ENCODE measurements at places on chromosomes 4 and X. TPM values are rescaled to one million over a fixed set of nuclear protein-coding genes. Genes with fewer than 3 reads are reported as not detected.

The XAGE1A gene
- total RNA-seq = not detected

The C4orf50 gene
- not detected for total RNA-seq

The RTL5 gene
- 2.1 TPM for total RNA-seq

The FAM9C gene
- not detected for total RNA-seq

The SPATA18 gene
- 4.6 TPM for total RNA-seq

The CLTRN gene
- total RNA-seq = not detected

The MAGEA9B gene
- total RNA-seq = not detected

The GCNA gene
- 2.3 TPM for total RNA-seq

The SYTL5 gene
- not detected for total RNA-seq

The GPRIN3 gene
- 2.2 TPM for total RNA-seq

The GUCY1A1 gene
- 7.5 TPM for total RNA-seq

The GK2 gene
- total RNA-seq = not detected

The NUP62CL gene
- total RNA-seq = not detected

The EPGN gene
- not detected for total RNA-seq

The LINC00632 gene
- 12.7 TPM for total RNA-seq

The TRIM60 gene
- not detected for total RNA-seq

GRCh38 chrX:130139474-130140201 is 26.0 kb downstream of the AIFM1 start:
- DNase-seq = peak; percentile 29

- DNase-seq = no peak
Observed at GRCh38 chr4:67580577-67580976, 22.1 kb downstream of the STAP1 start.

- peak; percentile 65 for DNase-seq
Observed at GRCh38 chr4:122716825-122717448, 15.6 kb upstream of the BBS12 start.

DNA sequence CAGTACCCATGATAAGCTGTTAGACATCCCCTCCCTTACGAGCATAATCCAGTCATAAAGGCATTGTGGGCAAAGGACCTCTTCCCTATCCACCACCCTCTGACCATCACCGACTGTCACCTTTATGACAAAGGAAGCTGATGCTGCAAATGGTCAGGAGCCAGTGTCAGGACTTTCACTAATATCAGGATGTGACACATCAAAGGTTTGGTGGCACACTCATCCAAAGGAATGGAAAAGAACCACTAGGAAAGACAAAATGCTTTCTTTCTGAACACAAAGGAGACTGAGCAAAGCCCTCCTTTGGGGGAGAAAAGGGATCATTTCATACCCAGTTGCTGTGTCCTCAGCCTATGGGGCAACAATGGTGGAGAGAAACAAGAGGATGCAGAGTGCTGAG is 66.9 kb upstream of the PROM1 start:
- DNase-seq = no peak

GRCh38 chr4:38413524-38414341 is 250.3 kb upstream of the KLF3 start:
- DNase-seq = peak; percentile 3

GRCh38 chrX:10282490-10282889 is 125.7 kb downstream of the CLCN4 start:
- no peak for DNase-seq

GRCh38 chrX:4850312-4850711 is 1136.9 kb upstream of the PRKX start:
- no peak for DNase-seq

DNA sequence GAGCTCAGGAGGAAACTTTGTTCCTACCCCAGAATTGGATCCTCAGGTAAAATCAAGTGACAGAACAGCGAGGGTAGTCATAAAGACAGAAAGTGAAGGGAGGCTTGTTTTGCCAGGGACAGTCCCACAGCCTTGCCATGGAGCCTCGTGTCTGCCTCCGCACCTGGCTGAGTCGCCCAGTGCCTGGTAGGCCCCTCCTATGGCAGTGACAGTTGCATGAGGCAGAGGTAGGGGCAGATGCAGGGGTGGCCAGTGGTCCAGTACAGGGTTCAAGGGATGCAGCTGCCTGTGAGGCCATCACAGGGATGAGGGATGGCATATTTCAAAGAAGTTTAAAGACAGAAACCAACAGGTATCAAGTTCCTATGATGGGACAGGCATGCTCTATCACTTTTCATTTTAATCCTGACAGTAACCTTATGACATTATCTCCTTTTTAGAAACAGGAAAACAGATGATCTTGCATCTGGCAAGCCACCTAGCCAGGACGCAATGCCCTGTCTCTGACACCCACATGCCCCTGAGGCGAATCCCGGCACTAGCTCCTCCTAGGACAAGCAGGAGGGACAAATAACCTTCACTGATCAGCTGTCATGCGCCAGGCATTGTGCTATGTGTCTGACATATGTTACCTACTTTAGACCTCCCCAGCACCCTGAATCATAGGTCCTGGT is 127.4 kb upstream of the ENPP6 start:
- DNase-seq = no peak

DNA sequence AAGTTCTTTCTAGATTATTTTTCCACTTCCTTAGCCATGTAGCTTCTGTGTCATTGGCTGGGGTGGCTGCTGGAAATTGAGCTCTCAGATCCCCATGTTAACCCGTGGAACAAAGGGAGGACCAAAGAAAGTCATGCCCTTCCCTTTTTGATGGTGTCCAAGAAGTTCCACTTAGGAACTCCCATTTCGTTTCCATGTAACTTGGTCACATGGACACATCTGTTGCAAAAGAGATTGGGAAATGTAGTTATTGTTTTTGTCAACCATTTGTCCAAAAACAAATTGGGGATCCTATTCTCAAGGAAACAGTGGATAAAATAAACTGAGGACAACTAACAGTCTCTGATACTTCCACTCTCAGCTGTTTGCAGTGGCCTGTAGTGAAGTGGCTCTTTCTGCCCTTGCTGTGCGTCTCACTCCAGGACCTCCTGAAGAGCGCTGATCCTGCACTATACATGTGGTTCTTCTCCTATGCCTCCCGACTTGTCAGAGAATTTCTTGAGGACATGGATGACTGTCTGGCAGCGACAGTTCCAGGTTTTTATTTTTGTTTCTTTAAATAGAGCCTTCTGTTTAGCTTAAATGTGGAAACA is 125.3 kb upstream of the LNX1 start:
- DNase-seq = no peak

DNA sequence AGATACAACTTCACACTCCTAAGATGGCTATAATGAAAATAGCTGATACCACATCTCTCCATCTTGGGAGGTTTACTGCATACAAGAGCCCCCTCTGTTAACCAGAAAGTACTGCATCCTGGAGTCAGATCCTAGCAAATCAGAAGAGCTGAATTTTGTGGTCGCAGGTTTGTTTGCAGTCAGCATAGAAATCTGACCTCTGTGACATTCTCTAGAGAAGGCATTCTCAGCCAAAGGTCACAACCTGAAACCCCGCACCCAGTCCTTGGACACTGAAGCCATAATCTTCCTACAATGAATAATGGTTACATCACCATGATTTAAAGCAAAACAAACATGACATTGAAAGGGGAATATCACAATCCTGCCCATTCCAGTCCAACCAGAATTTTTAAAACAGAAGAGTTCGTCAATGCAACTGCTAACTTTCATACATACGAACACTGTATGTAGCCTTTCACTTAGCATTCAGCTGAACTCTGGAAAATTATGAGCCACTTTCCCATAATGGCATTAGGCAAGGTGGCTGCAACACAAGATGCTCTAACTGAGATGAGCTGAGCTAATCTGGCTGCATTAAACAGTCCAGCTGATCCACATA is 17.6 kb downstream of the HS6ST2 start:
- DNase-seq = no peak

GRCh38 chr4:155705664-155706063 is 39.0 kb downstream of the GUCY1A1 start:
- DNase-seq = peak; percentile 62

GRCh38 chr4:77342170-77342810 is 185.3 kb downstream of the CCNG2 start:
- no peak for DNase-seq

- no peak for DNase-seq
Observed at GRCh38 chrX:42495139-42495538, 282.8 kb downstream of the PPP1R2C start.

- DNase-seq = peak; percentile 29
Observed at GRCh38 chr4:98996056-98996764, 689 bp downstream of the METAP1 start.

DNA sequence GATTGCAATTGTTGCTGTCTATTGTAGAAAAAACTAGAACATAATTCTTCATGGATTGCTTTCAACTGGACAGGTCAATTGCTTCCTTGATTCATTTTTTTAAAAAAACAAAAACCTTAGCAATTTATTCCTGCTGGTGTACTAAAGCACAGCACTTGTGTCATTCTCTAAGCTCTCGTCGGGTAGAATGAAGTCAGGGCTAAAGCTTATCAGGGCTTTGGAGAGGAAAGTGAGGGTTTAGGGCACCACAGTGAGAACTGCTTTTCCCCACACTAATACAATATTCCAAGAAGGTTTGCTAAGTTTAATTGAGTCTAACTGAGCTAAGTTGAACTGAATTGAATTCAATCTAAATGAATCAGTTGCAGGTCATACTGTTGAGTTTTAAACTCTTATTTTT is 76.4 kb upstream of the TLR3 start:
- DNase-seq = no peak

DNA sequence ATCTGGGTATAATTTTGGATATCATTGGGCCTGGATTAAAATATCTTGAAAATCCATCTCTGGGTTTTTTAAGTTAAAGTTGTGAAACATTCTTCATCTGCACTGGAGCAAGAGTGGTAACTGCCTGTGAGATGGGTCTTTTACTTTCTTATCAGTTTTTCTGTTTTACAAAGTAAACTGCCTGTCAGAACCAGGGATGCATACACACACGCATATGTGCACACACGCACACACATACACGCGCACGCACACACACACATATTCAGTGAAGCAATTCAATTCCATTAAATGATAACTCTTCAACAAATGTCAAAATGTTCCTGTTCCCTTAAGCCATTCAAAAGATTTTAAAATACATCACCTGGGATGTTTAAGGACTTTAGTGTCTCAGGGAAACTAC is 515.8 kb downstream of the INPP4B start:
- DNase-seq = no peak

GRCh38 chr4:110224142-110224541 is 25.7 kb upstream of the ELOVL6 start:
- DNase-seq = no peak

DNA sequence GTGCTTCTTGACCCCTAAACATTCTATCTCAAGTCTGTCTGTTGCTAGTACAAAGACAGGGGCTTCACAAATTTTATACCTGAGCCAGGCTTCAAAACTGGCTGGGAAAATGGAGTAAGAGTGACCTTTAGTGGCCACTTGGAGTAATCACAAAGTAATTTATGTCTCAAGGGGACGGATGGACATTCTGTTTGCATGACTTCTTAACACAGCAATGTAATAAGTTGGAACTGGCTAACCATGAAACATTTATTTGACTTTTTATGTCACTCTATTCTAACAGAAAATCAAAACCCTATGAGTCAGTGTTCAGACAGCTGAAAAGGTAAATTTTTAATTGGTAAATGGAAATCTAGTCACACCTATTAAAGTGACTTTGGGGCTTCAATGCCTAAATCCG is 600.6 kb downstream of the ANKRD50 start:
- peak; percentile 84 for DNase-seq

- no peak for DNase-seq
Observed at GRCh38 chrX:29813174-29813573, 402.2 kb upstream of the MAGEB2 start.

- no peak for DNase-seq
Observed at GRCh38 chrX:116239944-116240840, 69.6 kb downstream of the AGTR2 start.

DNA sequence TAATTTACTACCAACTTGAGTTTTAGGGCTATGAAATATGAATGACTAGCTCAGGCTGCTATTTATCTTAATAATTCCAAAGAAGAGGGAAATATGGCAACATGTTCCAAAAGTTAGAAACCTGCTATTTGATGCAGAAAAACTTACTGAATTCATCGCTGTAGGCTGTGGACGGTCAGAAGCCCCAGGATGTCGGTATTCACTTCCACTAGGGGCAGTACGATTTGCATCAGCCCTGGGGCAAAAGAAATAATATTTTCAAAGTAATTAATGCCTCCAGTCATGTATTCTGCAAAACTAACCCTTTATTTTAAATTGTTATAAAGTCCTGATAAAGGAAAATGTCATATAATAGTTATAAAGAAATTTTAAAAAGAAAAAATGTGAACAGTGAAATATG is 4.5 kb downstream of the PLRG1 start:
- DNase-seq = no peak

DNA sequence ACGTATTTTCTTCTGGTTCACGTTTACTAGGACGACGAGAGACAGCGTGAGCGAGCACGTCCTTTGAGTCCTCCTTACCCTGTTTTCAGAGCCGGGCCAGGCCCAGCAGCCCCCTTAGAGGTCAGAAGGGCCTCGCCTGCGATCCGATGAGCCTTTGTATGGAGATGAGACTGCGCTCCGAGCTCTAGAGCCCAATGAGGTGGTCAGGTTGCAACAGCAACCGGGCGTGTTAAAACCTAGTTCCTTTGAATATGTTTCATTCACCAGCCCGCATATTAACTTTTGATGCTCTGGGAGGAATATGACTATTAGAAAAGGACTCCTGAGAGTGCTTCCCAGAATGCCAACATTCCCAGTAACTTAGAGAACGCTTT is 55.6 kb upstream of the TADA2B start:
- DNase-seq = no peak

- no peak for DNase-seq
Observed at GRCh38 chrX:137519459-137519858, 46.5 kb upstream of the ZIC3 start.

DNA sequence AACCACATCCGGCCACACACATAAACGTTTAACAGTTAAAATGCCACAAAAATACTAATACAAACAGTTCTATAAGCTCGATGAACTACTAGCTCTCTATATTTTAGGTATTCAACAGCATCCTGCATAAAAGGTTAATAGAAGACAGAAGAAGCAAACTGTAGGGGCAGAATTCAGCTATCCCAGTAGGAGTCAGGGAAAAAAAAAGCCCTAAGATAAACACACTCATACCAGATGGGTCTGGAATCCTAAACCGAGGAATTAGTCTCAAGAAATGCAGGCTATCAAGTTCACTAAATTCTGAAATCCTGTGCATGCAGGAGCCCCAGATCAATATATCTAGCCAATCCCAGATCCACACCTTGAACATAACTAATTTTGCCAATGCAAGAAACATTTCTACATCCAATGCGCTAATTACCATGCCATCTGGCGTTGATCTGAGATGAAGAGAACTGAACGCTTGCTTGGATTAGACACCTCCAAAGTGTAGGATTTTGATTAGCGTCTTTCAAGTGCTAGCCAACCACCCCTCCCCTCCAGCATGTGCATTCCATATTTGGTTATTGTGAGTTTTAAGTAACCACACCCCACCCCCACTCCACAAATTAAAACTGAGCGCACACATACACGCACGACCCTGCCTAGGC is 512.2 kb upstream of the INTU start:
- no peak for DNase-seq

- DNase-seq = no peak
Observed at GRCh38 chr4:153074936-153075630, 129.2 kb upstream of the TRIM2 start.

DNA sequence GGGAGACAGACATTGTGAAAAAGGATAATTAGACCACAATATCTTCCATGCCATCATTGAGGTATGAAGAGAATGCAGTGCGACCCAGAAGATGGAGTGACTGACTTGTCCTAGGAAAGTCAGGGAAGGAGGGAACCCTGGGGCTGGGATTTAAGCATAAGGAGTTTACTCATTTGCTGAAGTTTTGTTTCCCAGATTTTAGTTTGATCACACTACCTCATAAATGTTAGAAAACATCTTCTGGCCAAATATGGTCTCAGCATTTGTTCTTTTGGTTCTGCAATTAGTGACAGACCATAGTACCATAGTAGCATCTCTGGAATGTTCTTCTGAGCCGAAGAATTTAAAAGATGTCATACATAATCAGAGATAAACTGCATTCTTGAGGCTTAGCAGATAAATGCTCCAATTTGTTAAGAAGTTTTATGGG is 96.5 kb upstream of the PGRMC2 start:
- no peak for DNase-seq
